ENCODE measurements at places on chromosomes 11 and 22. TPM values are rescaled to one million over a fixed set of nuclear protein-coding genes. Genes with fewer than 3 reads are reported as not detected.

DNA sequence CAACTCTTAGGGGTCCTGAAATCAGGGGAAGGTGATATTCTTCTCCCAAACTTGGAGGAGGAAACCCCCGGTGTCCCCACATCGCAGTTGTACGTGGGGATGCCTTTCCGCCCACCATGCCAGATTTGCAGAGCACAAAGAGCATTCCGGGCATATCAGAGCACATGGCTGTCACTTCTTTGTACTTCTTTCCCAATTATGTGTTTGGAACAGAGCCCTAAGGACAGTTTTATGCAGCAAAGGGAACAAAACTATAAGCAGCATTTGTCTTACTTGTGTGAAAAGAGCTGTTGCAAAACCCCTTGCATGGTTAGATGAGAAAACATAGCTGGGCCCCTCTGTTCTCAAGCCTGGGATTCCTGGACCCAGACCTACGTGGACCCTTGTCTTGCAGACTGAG lies 41.2 kb downstream of the NTM start:
- DNase-seq: no peak

DNA sequence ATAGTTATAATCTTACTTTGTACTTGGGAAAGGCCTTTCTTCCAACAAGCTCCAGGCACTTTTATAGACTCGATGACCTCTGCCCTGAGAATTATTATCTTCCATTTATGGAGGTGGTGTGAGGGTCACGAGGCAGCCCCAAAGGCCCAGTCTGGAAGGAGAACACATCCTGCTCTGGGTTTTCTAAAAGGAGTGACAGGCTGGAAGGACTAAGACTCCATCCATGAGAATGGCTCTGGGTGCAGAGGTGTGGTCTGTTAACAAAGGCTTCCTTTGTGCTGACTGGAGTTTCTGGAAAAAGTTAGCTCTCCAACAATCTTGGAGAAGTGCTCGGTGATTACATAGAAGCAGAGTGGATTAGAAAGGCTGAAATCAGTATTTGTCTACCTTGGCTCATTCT lies 74.7 kb upstream of the SESN3 start:
- DNase-seq: no peak

- no peak for DNase-seq
These were observed 1.9 kb downstream of the SAC3D1 start for GRCh38 chr11:65042891-65043290.

DNA sequence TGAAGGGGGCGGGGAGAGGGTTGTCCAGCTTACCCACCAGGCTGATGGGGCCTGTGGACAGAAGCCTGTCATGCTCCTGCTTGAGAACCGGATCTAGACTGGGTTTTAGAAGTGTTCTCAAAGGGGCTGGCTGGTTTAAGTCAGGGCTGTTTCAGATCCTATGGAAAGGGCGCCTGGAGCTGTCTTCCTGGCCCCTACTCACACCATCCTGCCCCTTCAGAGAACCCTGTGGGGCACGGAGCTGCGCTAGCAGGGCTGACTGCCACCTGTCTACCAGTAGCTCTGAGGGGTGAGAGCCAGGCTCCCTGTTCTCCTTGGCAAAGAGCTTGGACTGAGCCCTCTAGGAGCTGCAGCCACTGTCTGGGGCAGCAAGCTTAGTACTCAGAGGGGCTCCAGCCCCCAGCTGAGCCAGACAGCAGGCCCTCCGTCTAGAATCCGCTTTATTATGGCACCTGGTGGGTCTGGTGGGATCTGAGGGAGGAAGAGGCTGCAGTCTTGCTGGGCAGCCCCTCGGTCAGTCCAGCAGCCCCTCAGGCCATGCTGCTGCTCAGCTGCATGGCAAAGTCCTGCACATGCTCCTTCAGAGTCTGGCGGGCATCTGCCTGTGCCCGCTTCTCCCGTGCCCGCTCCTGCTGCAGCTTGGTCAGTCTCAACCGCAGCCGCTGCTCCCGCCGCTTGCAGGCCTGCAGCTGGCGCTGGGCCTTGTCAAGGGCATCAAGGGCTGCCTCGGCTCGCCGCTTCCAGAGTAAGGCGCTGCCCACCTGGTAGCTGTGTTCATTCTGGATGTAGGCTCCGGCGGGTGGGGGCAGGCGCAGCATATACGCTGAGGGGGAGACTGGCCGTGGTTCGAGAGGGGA lies 2.3 kb downstream of the THAP7 start:
- DNase-seq: no peak

DNA sequence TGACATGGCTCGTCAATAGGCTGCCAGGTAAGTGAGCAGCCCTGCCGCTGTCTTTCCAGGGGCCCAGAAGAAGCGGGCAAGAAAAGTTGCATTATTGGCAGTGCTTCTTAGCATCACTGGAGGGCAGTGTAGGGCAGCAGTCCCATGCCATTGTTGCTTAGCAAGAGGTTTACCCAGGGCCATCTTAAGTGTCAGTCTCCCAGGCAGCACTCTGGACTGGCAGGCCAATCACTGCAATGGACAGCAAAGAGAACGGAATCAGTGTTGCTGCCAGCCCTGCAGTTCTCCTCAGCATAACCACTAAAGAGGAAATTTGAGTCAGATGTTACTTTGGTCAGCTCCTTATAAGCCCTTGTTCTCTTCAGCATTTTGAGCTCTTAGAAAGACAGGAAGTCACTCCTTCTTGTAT lies 13.4 kb upstream of the GRK2 start:
- no peak for DNase-seq

- no peak for DNase-seq
These were observed 131.0 kb downstream of the MORC2 start for GRCh38 chr22:30837531-30837930.

- DNase-seq: no peak
These were observed 219.1 kb upstream of the CCDC179 start for GRCh38 chr11:23079382-23079813.

- DNase-seq: no peak
These were observed 27.4 kb downstream of the UBE2L3 start for GRCh38 chr22:21594865-21595452.

- no peak for DNase-seq
These were observed 636 bp downstream of the PAMR1 start for GRCh38 chr11:35524780-35525179.

- DNase-seq: no peak
These were observed 15.7 kb upstream of the MYO18B start for GRCh38 chr22:25726241-25726640.

DNA sequence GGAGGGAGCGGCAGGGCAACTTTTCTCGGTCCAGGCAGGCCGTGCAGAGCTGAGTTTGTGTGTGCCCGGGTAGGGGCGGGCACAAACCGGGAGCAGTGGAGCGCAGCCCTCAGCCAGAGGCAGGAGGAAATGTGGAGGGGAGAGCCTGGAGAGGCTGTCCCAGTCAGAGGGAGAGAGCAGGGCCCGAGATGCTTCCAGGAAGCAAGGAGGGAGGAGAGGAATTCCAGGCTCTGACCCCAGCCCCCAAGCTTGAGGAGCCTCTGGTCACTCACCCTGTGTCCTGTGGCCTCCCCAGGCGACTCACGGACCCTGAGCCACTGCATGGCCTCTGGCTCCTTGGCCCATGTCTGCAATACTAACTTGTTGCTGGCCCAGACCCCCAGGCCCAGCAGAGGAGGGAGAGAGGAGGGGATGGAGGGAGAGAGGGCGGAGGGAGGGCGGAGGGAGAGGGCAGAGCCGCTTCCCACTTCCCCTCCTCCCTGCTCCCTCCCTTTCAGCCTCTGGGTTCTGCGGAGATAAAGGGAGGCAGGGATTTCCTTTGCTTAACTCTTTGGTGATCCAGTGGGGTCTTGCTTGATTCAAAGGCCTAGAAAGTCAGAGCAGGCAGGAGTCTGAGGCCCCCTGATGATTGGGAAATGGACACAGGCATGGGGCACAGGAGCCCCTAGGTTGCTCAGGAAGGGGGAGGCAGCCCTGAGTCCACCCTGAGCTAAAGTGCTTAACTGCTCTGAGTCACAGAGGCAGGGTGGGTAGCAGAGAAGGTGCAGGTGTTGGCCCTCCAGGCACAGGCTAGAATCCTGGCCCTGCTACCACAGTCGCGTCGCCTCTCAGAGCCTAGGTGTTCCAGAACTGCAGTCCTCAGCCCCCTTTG lies at the start of gene C1QTNF6:
TSS of gene C1QTNF6 (minus strand) at position 357 of the 871 bp plus-strand sequence. CDS start at position 323, 34 bp downstream.
- DNase-seq: no peak

Gene PIWIL4
- total RNA-seq: 0.22 TPM

Gene CCDC88B
- 4.8 TPM for total RNA-seq

Gene PARVA
- total RNA-seq: 30.2 TPM

Gene MRGPRX4
- total RNA-seq: not detected

All from epithelial cell of proximal tubule (primary cell).